T1000 (cell line): ENCODE measurements at places on chromosomes 3 and 15.

GRCh38 chr3:27097182-27097581, 272.0 kb downstream of the NEK10 start:
- DNase-seq: no peak

DNA sequence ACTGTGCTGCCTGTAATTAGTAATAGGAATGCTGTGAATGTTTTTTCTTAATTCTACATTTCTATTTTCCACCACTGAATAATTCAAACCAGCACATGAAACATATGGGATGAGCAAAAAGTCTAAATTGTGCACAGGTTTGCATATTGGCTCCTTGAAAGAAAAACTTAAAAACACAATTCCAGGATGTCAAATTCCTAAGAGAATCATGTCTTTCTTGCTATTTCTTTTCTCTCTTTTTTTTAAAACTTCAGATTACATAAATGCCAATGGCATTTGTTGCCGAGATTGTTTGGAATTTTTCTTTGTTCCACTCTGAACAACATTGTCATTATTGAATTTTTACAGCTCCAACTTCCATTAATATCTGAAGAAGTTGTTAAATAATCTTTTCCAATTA, 60.8 kb downstream of the VGLL3 start:
- DNase-seq: no peak

GRCh38 chr3:145272684-145273083, 888.3 kb downstream of the PLOD2 start:
- DNase-seq: no peak

DNA sequence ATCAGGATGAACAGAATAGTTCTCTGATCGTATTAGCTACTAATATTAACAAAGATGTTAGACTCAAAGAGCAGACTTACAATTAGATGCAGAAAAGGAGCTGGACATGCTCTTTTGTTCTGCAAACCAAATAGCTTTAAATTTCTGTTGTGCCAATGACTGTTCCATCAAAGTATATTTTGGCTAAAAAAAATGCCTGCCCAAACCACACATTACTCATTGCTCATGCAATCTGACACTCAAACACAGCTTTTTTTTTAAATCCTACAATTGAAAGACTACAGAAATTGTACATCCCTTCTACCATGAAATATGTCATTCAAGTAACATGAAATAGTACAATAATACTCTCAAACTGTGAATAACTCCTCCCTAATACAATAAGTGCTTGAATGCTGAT, 48.6 kb downstream of the SHOX2 start:
- DNase-seq: no peak

- DNase-seq: no peak
Observed at GRCh38 chr3:177760803-177761202, 563.5 kb upstream of the TBL1XR1 start.

DNA sequence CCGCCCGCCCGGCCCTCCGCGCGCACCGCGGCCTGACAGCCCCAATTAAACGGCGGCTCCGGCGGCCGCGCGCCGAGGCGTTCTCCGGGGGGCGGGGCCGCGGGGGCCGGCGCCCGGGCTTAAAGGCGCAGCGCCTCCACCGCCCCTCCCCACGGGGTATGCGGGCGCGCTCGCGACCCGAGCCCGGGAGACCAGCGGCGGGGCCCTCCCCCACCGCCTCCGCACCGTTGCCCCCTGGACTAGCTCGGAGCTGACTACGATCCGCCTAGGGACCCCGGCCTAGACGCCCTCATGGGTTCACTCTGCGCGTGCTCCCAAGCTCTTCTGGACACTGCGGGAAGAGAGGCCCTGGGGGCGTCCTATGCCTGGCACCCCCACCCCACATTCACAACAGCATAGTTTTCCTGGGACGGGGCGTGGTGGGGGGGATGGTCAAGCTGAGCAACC, at the start of gene DUSP7:
TSS of gene DUSP7 (minus strand) at position 51 of the 447 bp plus-strand sequence. CDS start 205 bp downstream, outside the sequence.
- peak; percentile 50 for DNase-seq

DNA sequence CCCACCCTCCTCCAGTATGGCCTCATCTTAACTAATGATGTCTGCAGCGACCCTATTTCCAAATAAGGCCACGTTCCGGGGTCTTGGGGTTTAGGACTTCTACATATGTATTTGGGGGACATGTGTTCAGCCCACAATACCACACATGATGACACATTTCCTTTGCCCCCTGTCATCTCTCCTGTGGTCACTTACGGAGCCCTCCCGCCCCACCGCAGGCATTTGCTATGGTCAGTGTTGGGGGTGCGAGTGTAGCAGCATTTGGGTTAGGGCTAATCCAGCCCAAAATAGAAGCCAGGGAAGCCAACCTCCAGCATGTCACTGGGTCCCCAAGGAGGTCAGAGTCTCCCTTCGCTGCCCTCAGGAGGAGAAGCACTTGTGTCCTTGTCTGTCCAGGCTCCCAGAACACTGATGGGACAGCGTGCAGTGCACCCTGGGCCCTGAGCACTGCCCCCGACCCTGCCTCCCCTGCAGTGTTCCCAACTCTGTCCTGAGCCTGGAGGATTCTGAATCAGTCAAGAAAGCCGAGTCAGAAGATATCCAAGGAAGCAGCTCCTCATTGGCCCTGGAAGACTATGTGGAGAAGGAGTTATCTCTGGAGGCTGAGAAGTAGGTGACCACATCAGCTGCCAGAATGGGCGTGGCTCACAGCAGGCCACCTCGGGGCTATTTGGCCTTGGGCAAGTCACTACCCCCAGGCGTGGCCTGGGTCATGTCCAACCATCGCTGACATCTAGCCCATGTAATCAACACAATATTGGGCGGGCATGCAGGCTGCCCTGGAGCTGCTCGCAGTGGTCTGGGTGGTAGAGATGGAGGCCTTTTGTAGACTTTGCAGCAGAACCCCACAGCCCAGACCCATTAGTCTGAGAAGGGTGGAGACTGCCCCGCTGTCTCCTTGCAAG, 46.9 kb upstream of the FGD5 start:
- no peak for DNase-seq

DNA sequence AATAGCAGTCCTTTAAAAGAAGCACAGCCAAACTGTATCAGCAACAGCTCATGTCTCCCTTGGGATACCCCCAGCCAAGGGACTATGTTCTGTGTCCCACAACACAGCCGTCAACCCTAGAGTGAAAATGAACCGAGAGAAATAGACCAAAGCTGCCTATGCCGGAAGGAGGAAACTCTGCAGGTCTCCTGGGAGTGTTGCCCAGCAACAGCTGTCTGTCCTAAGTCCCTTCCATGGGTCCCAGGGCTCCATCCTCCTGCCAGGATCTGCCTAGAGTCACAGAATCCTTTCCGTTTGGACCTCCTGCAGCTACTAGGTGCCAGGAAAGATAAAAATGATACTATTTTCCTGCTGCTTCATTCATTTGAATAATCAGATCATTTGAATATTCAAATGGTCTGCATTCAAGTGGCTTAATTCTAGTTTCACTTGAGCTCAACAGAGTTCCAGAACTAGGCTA, 53.1 kb downstream of the TRANK1 start:
- no peak for DNase-seq
